NAMALWA (cell line): ENCODE measurements at places on chromosomes 13 and 19.

DNA sequence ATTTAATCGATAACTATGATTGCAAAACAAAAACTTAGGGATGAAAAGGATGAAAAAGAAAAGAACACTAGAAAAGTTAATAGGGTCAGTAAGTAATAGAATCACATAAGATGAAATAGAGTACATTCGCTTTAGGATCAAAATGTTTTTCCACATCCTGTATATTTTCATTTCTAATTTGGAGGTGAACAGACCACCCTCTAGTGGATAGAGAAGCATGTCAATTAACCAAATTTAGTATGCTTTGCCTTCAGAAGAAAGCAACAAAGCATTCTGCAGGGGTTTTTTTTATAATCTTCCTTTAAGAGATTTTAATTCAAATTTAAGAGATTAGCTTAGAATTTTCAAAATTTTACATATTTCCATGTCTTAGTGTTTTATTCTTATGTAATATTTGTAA is 611.0 kb upstream of the SGCG start:
- DNase-seq = no peak

DNA sequence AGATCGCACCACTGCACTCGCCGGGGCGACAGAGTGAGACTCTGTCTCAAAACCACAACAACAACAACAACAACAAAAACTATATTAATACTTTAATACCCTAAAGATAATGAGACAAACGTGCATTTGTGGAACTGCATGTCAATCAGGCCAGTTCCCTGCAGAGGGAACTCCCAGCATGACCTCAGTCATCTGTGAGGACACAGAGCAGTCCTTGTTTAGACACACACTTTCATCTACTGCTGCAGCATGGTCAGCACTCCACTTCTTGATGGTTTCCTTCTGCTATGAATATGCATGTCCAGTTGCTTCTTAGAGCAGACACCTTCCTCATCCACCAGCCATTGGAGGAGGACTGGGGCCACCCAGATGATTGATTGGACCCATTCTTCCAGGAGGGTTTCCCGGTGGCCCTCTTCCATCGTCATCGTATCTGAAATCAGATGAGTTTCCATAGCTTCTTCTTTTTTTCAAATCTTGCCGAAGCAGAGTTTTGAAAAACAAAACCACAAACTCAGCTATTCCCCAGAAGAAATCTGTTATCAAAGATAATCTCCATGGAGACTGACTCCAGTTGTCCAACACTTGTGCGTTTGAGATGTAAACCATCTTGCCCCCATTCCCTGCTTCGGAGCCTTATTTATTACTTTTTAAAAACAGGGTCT is 26.5 kb downstream of the ZNF607 start:
- no peak for DNase-seq

DNA sequence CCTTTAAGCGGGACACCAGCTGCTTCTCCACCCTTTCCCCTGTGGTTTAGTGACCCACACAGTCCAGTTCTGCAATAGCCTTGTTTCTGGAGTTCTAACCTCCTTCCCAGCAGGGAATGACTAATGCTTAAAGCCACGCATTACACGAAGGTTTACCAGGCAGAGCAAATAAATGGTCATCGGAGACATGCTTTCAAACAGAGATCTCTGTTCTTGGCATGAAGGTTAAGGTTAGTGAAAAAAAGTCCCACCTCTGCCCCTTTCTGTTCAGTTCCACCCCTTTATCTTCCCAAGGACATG is 25.3 kb upstream of the MEDAG start:
- DNase-seq = no peak

GRCh38 chr19:44447916-44448674 is at the start of gene ZNF229:
TSS of gene ZNF229 (minus strand) at chr19:44448472. CDS start at chr19:44442847, 5,625 bp downstream.
- DNase-seq = no peak

GRCh38 chr13:113905018-113905417 is 41.1 kb upstream of the GAS6 start:
- no peak for DNase-seq

DNA sequence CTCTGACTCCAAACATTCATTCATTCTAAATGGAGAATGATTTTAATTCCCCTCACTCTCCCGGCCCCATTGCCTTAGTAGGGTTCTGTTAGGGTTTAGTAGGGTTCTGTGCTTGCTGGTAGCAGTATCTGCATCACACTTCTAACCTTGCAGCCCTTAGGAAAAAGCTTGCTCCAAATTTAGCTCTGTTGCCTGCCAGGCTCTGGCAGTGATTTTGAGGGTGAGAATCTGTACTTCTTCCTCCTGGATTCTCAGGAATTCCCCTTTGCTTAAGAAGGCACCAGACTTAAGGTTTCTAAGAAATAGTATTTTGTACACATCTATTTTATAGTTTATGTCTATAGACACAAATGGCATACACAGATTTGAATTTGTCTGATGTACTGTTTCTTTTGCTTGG is 14.7 kb downstream of the B3GLCT start:
- DNase-seq = no peak

- DNase-seq = no peak
Measured at GRCh38 chr13:22862478-22862877, 318.3 kb upstream of the SGCG start.

GRCh38 chr19:2623798-2624197 is 78.7 kb downstream of the GNG7 start:
- peak; percentile 78 for DNase-seq

DNA sequence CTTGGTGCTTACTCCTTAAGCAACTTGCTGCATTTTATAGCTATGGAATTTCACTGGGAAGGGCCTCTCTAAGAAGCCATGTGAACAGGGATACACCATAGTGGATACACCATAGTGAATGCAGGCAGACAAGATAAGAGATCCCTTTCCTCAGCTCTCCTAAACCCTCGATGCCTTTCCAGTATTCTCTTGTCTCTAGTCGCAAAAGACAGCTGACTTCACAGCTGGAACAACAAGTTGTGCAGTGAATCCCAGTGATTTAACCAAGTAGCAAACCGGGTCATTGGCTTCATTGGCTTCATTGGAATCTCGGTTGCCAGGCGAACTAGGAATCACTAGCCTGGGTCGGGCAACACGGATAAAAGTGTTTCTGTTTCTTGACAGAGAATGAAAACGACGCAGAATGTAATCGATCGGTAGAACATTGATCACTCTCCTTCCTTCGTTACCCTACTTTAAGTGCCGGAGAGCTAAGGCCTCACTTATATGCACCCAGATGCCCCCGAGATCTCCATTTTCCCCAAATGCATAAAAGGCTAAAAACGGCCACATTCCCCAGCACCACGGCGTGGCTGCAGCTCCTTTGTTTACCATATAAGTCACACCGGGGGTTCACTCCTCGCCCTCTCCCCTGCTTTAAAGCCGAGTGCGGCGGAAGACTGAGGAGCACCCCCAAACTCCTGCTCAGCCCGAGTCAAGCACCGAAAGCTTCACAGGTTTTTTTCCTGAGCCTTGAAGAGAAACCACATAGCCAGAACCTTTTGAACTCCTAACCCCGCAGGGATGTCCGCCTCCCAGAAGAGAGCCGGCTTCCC is 674 bp downstream of the TRPC4 start:
- no peak for DNase-seq

DNA sequence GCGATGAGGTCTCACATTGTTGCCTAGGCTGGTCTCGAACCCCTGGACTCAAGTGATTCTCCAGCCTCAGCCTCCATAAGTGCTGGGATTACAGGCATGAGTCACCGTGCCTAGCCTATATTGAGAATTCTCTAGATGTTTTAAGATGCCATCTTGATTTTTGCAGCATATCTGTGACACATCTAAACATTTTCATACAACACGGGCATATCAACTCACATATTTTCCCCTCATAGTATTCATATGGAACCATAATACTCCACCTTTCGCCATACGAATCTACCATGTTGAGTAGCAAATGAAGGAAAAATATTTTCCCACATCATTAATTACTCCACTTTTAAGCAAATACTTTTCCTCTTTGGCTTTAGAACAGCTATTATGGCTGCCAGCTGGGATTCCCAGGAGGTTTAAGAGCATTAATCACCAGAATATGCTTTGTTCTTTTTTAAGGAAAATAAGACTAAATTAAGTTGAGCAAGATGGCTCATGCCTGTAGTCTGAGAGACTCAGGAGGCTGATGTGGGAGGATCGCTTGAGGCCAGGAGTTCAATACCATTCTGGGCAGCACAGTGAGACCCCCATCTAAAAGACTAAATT is 56.9 kb upstream of the GTF2F2 start:
- no peak for DNase-seq
